ENCODE measurements at places on chromosomes 7 and 10.

DNA sequence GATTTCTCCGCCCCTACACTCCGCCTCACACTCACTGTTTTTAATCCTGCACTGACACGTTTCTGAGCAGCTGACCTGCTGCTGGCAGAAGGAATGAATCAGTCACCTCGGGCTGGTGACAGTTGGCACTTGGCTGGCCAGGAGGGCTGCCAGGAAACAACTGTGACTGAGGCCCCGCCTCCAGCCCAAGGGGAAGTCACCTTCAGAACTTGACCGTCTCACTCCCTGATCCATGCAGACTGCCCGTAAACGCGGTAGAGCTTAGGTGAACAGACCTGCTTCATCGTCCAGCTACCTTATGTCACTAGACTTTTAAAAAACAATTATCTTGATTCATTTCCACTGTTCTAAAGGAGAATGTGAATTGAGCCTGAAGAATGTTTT, 107.5 kb downstream of the DOCK1 start:
- peak; percentile 17 for DNase-seq

DNA sequence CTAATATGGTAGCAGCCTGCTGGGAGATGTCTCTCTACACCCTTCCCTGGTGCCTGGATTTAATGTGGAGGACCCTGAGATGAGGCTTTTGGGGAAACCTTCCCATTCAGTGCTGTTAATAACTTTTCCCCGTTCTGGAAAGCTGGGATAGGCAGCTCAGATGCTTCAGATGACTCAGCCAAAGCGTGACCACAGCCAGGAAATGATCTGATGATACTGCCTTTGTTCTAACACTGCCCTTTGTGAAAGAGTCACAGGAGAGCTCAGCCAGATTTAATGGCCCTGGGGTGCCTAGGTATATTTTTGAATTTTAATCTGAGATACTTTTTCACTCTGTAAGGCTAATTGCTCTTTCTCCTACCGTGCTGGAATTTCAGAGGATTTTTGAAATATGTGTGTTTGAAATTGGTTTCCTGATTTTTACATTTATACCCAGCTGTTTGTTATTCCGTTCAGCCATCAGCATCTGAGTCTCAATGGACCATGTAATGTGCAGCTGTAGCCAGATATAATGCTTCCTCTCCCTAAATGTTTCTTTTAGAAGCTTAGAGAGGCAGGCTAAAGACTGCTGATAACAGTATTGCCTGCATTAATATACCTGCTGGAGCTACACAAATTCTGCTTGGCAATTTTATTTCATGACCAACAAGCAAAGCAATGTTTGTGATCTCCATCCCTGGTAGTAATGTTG, 17.8 kb downstream of the CELF2 start:
- peak; percentile 84 for DNase-seq

- DNase-seq = peak; percentile 40
Observed at GRCh38 chr7:76108540-76109233, 60.8 kb downstream of the MDH2 start.

- peak; percentile 56 for DNase-seq
Observed at GRCh38 chr7:77887567-77887966, 89.0 kb downstream of the PHTF2 start.

DNA sequence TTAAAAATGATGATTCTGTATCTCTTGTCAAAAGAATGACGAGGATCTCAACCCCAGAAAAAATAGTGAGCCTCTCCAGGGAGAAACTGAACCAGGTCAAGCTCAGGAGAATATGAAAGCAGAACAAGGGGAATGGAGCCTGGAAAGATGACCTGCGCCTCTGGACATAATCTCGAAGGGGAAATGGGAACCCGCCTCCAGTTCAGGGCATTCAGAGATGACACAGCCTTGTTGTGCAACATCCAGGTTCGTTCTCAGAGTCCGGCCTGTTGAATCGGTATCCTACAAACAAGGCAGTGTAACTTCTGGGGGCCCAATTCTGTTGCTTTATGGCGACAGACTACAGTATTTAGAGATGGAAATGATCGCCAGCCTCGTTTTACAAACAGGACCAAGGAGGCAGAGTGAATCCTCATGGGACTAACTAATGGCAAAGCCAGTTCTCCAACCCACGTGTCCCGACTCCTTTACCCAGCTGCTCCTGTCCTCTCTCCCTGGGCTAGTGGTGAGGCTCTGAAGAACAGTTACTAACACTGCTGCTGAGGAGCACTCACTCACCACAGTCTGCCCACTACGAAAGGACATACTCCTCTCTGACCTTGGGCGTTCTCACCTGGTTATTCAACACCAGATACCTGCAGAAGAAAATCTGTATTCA, 67.6 kb downstream of the JAZF1 start:
- no peak for DNase-seq

GRCh38 chr7:157441023-157441399, 104.2 kb downstream of the DNAJB6 start:
- no peak for DNase-seq

GRCh38 chr10:131825150-131825848, 75.5 kb upstream of the PPP2R2D start:
- no peak for DNase-seq

- no peak for DNase-seq
Observed at GRCh38 chr7:22627136-22627535, 99.9 kb upstream of the IL6 start.

DNA sequence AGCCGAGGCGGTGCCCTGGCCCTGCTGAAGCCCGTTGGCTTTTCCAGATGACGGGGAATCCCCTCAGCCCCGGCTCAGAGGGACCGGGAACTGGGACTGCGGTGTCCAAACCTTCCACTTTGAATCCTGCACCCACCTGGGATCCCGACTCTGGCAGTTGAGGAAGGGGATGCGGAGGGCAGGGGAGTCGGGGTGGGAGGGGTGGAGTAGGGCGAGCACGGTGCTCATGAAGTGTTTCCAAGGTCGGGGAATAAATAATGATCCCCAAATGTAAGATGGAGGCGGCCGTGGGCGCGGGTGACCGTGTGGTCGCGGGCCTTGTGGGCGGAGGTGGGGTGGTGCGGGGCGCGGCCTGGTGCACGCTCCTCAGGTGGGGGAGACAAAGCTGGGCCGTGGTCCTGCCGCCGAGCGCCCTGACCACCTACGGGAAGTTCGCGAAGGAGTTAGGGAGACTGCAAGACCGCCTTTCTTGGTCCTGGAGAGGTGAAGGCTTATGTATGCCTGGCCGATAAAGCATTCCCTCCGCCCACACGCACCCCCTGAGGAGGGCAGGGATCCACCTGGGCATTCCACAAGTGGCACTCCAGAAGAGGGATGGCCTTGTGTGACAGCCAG, 1.4 kb downstream of the MTURN start:
- DNase-seq = no peak

GRCh38 chr10:126060261-126060931, 164.0 kb downstream of the FANK1 start:
- peak; percentile 90 for DNase-seq

DNA sequence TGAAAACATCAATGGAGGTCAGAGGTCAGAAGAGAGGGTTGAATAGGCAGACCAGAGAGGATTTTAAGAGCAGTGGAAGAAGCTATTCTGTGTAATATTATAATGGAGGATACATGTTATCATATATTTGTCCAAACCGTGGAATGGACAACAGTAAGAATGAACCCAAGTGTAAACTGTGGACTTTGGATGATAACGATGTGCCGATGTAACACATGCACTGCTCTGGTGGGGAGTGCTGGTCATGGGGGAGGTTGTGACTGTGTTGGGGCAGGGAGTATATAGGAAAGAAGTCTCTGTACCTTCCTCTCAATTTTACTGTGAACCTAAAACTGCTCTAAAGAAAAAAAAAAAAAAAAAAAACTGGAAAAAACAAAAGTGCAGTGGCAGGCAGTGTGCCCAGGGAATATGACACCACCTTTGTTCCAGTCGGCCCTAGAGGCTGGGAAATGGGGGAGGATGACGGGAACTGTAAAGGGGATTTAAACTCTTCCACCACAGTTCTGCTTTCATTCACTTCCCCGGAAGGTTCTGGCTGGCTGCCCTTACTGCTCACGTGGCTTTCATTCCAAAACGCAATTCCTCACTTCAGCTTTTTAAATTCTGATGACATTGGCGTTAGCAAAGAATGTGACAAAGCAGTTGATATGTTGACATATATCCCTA, 113.7 kb upstream of the ANKRD1 start:
- DNase-seq = no peak

- no peak for DNase-seq
Observed at GRCh38 chr10:91299999-91300575, 79.6 kb downstream of the PCGF5 start.

DNA sequence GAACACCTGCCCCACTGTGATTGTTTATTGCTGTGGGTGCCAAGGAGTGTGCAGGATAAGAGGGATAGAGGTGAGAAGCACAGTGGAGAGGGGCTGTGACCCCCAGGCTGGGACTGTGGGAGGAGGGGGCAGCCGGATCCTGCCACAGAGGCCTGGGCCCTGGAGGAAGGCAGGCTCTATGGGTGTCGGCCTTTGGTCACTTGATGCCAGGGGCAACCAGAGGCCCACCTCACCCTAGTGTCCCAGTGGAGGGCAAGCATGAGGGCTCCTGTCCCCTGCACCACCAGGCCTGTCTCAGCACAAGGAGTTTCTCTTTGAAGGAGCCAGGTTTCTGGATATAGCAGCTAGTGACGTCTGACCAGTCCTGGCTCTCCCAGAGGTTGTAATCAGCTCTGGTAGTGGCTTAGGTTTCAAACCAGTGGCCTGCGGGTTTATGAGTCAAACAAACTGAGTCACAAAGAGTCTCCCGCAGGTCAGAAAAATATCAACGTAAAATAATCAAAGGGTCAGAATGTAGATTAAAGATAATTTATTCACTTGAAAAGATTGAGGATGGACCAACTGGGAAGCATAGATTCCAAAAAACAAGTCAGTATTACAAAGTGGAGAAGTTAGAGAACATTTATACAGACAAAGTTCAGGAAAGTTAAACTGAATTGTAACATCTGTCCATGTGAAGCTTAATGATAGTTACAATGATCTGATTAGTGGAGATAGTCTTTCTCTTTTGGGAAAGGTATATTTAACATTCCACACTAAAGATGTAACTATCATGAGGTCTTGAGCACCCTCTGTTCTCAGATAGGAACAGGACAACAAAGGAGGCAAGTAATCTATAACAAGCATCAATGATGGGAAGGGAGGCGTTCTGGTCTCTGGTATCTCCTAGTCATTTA, 37.2 kb upstream of the ZNF488 start:
- DNase-seq = peak; percentile 83

GRCh38 chr7:23472556-23472955, 2.3 kb upstream of the IGF2BP3 start:
- no peak for DNase-seq

DNA sequence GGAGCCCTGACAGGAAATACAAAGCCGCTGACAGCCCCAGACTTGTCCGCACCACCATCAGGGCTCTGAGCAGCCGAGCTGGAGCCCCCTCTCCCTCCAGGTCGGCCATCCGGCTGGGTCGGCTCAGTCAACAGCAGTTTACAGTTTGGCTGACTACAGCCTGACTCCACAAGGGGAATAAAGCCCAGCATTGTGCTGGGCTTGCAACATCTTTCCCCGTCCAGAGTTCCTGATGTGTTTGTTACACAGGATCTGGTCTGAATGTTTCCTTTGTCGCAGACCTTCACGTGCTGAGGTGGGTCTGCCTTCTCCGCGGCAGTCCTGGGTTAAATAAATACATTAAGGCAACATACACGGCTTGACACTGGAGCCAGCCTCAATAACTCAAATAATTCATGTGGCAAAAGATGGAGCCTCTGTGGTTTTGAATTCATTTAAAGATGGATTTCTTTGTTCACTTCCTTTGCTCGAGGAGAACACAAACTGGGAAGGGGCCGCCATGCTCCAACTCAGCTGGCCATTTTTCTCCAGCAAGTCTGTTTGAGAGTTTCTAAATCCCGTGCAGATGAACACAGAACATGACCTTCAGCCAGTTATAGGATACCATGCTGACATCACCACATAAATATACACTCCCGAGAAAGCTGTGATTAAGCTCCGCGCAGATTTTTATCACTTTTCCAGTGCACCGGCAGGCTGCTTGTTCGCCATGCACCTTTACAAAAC, 192.1 kb downstream of the WDR11 start:
- DNase-seq = peak; percentile 29

- DNase-seq = no peak
Observed at GRCh38 chr7:36315309-36315944, 74.2 kb upstream of the ANLN start.

GRCh38 chr10:97454330-97455036, 8.5 kb downstream of the ZDHHC16 start:
- no peak for DNase-seq

GRCh38 chr10:7551950-7552716, 114.6 kb downstream of the ITIH5 start:
- DNase-seq = no peak

DNA sequence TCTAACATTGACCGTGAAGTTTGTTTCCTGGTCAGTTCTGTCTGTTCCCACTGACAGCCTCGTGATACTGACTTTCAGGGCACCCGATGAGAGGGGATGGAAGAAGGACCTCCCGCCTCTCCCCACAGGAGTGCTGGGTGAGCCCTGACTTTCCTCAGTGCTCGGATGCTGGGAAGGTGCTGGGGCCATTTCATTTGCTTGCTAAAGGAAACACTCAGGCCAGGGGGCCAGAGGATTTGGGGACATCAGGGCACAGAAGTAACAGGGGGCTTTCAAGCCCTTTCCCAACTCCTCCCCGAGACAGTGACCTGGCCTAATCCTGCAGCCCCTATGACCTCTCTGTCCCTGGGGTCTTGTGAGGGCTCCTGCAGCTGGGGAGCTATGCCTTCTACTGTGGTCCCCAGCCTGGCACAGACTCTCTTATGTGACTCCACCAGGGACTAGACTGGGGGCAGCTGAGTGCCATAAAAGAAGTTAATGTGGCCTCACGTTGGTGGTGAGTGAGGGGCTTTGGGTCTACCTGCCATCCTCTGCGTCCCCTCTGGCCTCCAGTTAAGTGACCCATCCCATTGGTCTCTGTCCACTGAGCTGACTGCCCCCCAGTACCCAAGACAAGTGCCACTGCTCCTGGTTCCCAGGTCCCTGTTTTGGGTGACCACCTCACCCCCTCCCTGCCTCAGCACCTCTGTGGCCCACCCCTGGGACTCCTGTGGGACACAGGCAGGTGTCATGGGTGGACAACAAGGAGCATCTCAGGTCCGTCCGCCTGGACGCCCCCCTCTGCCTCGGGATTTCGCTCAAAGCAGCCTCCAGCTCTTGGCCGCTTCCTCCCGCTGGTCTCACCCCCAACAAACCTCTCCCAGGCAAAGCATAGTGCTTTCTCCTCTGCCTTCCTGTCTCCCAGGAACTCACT, 33.4 kb upstream of the HSPA12A start:
- DNase-seq = no peak

DNA sequence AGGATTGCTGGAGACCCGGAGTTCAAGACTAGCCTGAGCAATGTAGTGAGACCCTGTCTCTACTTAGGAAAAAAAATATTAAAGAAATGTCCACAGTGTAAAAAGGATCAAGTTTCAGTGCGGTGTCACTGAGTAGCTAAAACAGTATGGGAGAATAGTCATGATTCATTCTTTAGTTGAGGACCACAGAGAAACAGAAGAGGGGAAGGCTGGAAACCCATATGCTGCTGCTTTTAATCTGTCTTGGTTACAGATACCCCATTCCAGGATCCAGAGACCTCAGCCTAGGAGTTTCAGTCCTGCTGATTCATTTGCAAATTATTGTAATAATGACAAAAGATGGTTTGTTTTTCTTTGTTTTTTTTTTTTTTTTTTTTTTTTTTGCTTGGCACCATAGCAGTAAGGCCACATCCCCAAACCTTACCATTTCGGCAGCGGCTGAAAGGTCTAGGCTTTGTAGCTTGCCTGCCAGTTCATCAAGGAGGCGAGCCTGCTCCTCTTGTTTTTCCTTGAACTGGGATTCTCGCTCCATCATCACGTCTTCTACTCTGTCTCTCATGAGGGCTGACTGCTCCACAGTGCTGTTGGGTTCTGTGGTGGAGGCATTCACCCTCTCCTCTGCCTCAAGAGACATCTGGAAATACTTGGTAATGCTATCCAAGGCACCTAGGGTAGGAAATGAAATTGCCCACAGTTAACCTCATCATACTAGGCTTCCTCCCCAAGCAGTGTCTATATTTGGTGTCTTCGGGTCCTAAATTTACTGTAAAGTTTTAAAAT, 44.2 kb downstream of the DLD start:
- peak; percentile 69 for DNase-seq
